NCI-H1092 (cell line): ENCODE measurements at places on chromosomes 1 and 21.

DNA sequence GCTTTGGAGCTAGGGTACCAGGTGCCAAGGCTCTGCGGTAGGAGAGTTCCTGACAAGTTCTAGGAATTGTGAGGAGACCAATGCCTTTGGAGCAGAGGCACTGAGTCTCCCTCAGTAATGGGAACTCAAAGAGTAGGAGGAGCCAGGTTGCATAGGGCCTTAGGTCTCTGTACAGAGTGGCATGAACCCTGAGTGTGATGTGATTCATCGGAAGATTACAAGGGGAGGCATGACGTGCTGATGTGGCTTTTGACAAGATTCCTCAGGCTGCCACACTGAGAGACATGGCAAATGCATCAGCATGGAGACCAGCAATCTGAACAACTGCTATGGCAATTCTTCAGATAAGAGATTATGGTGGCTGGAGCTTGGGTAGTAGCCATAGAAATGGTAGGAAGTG, 94.6 kb upstream of the SLC44A3 start:
- no peak for DNase-seq

DNA sequence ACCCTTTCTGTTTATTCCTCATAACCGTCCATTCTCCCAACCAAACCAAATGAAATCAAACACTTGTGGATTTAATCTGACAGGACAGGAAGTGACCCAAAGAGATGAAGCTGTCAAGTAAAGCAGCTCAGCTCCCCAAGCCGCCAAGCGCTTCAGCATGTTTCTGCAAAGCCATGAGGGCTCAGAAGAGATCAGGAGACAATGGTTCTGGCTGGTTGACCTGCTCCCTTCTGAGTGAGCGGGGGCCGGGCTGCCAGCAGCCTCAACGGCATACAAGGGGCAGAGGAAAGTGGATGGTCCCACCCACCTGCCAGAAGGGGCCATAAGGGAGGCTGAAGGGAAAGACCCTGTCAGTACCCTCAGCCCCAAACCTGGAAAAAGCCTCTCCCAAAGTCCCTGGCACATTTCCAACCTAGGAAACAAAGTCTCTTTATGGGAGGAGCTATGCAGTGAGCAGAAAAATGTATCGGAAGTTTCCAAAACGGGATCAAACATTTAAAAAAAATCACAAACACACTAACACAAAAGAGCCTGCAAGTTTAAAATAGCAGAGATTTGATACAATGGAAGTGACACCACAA, 45.4 kb downstream of the SLC45A1 start:
- DNase-seq, result no peak

DNA sequence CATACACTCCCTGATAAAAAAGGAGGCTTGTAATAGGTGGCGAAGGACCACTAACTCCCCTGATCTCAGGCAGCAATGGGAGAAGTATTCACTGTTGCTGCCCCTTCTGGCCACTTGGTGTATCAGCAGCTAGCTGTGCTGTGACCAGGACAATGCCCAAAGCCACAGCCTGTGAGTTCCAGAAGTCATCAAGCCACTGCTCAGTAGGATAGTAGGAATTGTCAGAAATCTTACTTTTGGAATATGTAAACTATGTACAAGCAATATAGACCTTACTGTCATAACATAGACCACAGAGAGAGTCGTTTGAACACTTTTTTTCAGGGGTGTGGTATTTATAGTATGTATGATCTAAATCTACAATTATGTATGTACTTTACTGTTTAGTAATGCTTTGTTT, 248.3 kb upstream of the CAMK1G start:
- DNase-seq, result peak; percentile 8

- no peak for DNase-seq
Measured at GRCh38 chr1:24575905-24576587, 20.2 kb downstream of the NCMAP start.

DNA sequence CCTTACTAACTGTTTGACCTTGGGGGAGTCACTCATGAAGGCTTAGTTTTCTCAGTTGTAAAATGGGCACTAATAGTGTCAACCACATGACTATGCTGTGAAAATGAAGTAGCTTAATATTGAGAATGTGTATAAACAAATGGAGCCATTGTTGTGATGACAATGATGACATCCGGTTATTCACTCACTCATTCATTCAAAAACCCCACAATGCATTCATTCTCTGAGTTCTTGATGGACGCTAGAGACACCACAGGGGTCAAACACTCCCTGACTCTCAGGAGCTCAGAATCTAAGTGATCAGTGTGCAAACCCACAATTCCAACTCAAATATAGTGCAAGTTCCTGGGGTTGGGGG, 138.9 kb downstream of the FOXD2 start:
- DNase-seq, result no peak

- DNase-seq, result no peak
Measured at GRCh38 chr1:192099328-192099727, 58.9 kb upstream of the RGS18 start.

DNA sequence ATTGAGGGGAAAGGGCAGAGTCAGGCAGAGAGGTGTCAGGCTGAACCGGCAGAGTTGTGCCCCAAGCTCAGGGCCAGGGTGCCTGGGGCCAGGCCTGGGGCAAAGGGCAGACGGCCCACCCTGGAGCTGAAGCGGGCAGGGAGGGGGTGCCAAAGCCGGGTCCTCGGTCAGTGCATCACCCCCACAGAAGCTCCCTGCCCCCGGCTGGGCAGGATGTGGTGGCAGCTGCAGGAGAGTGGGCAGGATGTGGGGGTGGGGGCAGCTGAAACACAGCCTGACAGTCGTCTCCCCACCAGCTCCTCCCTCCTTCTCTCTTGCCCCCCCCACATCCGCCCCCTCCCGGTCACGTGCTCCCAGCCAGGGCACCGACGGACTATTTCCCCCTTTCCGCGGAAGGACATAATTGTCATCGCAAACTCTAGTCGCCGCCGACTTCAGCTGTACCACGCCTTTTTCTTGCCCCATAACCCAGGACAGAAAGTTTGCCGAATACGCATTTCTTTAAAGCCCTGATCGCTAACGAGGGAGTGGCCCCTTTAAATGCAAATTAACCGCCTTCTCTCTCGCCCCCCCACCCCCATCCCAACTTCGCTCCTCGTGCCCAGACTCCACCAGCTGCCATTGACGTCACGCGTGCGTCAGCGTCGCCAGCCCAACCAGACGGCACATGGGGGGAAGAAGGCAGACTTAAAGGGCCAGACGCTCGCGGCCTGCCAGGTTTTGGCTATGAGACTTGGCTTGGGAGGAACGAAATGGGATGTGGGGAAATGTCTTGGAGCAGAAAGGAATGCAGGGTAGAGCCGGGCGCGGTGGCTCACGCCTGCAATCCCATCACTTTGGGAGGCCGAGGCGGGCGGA, 4.5 kb upstream of the MEF2D start:
- DNase-seq, result peak; percentile 98

- peak; percentile 19 for DNase-seq
Measured at GRCh38 chr1:218330043-218330623, 15.0 kb upstream of the TGFB2 start.
